Stimulated activated CD4-positive, alpha-beta T cell treated with anti-CD3 and anti-CD28 coated beads, Interleukin-1b, Interleukin-23, amount 100 ng/mL, for 4 hours (primary cell): ENCODE measurements at places on chromosomes 2 and 18.

DNA sequence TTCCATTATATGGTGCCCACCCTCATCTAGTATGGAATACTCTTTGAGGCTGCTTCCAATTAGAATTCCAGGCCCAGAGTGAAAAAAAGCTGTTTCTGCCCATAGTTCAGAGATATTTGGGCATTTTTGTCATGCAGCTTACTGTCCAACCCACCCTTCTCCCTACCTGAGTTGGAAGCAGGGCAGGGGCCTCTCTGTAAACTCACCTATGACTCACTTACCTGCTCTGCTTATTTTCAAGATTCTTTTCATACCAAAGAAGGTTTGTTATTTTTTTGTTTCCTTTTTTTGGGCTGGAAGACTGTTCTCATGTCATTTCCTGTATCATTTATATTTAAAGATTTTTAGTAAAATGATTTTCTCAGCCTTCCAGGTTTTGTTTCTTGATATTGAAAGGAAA, 38.4 kb upstream of the PPP1R1C start:
- DNase-seq: no peak

GRCh38 chr18:56721491-56721890, 70.3 kb downstream of the WDR7 start:
- no peak for DNase-seq

GRCh38 chr2:27263287-27264252, 723 bp upstream of the SLC30A3 start:
- no peak for DNase-seq

- DNase-seq: no peak
Measured at GRCh38 chr18:5439986-5440696, 103.7 kb downstream of the EPB41L3 start.

- no peak for DNase-seq
Measured at GRCh38 chr2:194252127-194252526, 1404.9 kb upstream of the SLC39A10 start.

DNA sequence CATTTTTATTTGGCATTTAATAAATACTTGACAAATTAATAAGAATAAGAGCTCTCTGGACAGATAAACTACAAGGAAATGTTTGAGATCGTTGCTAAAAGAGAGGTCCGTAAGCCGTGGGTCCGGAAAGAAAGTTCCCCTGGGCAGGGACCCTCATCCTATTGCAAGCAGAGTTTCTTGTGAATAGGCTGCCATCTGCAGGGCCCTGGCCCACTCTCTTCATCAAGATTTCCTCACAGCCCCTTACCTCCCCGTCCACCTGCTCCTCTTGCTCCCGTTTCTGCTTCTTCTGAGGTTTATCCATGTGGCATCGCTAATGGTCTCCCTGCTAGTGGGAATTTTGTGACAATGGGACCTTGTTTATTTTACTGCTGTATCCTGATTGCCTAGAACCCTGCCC, 30.1 kb upstream of the MC5R start:
- no peak for DNase-seq

DNA sequence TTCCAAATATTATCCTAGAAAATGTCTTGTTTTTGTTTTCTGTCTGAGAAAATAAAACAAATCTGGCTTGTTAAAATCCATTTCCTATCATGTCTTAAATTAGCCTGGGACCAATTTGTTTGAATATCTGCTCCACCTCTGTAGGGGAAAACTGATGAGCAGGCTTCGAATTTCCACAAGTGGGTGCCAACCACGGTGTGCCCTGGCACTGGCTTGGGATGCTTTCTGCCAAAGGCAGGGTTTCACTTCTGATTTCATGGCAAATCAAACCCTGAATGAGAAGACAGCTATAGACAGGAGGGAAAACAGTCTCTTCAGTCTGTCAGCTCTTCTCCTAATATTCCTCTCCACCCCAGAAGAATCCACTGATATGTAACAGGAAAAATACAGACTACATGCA, 33.7 kb upstream of the STAT4 start:
- DNase-seq: no peak

GRCh38 chr2:196836440-196836839, 27.3 kb upstream of the C2orf66 start:
- DNase-seq: no peak

- no peak for DNase-seq
Measured at GRCh38 chr2:212842544-212843185, 304.1 kb upstream of the ERBB4 start.

- DNase-seq: no peak
Measured at GRCh38 chr2:32832821-32833220, 113.9 kb upstream of the LTBP1 start.

- no peak for DNase-seq
Measured at GRCh38 chr2:63842149-63843061, 709 bp downstream of the UGP2 start.
